GM13976 (cell line): ENCODE measurements at places on chromosomes 7 and 10.
A peak's percentile ranks its signal among the peaks of the same experiment; 100 is the strongest.

DNA sequence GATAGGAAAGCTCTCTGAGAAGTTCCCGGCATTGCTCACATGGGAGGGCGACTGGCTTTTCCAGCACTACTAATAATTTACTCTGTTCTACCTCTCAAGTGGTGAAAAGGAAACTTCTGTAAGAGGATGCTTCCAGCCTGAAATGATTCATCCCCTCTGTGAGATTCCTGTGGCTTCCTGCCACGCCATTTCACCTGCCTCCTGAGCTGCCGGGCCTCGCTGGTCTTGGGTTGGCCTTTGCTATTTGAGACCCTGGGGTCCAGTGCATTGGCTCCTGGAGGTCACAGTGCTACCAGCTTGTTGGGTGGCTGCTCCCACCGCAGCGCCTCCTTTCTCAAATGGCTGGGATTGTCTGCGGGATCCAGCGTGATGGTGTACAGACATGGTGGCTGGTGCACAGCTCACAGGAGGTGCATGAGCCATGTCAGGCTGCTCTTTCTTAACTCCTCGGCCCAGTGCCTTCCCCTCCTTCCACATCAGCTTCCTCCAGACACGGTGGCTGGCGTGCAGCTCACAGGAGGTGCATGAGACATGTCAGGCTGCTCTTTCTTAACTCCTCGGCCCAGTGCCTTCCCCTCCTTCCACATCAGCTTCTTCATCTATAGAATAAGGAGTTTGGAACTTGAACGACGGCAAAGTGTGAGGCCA lies 42.9 kb upstream of the PCBD1 start:
- DNase-seq, result no peak

GRCh38 chr10:52539463-52539862 lies 225.4 kb downstream of the DKK1 start:
- DNase-seq, result no peak

GRCh38 chr7:129862682-129863081 lies 90.1 kb downstream of the UBE2H start:
- peak; percentile 26 for DNase-seq

GRCh38 chr7:80218723-80219122 lies 84.1 kb downstream of the GNAI1 start:
- DNase-seq, result no peak

- DNase-seq, result no peak
Observed at GRCh38 chr10:123891144-123892071, at the start of gene CPXM2. Gene CPXM2 (minus strand): TSS chr10:123891807. CDS start chr10:123891659, 148 bp downstream.

DNA sequence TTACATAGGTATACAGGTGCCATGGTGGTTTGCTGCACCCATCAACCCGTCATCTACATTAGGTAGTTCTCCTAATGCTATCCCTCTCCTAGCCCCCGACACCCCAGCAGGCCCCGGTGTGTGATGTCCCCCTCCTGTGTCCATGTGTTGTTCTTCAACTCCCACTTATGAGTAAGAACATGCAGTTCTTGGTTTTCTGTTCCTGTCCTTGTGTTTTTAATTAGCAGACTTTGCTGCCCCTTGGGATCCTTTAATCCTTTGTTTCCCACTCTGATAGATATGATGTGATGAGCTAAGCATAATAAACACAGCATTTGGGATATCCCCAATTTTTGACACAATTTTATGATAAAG lies 71.1 kb upstream of the PALS2 start:
- DNase-seq, result no peak

DNA sequence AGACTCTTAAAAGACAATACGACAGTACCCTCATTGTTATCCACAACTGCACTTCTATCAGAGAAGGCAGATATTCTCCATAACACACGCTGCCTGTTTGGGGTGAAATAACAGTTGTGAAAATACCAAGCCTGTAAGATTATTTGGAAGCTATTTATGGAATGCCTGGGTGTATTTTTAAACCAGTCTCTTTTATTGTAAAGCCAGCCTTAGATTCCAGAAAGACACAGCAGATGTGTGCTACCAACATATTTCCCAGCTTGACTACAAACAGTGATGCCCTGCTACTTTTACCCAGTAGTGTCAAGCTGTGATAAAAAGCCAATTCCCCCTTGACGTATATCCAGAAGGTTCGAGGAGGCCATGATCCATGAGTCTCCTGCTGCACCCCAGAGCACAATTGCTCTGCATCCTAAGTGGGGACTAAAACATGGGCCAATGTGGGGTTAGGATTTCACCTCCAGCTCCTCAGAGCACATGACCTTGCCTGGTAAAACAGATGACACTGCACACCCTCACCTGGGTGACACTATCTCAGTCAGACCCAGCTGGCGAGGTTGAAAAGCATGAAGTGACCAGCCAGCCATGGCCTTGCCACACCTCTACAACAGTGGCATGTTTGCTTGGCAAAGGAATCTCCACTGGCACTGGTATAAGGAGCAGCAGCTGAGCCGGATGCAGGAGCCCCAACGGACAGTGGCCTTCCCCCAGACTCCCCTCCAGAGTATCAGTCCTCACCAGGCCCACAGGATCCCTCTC lies 62.2 kb downstream of the GFRA1 start:
- no peak for DNase-seq

DNA sequence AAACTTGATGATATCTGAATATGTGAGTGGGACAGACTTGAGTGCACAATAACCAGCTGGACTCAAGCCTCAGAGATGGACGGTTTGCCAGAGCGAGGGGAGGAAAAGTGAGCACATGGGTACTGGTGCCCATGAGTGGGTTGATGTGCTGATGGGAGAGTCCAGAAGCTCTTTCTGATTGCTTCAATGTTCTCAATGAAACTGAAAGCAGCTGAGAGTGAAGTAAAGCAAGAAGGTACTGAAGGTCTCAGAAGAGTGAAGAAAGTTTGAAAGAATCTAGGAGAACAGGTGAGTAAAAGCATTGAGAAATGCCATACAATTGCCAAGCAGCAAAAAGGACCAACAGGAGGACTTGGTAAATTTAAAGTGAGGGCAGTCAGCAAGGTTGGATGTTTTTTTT lies 28.6 kb downstream of the CTTNBP2 start:
- DNase-seq, result no peak

DNA sequence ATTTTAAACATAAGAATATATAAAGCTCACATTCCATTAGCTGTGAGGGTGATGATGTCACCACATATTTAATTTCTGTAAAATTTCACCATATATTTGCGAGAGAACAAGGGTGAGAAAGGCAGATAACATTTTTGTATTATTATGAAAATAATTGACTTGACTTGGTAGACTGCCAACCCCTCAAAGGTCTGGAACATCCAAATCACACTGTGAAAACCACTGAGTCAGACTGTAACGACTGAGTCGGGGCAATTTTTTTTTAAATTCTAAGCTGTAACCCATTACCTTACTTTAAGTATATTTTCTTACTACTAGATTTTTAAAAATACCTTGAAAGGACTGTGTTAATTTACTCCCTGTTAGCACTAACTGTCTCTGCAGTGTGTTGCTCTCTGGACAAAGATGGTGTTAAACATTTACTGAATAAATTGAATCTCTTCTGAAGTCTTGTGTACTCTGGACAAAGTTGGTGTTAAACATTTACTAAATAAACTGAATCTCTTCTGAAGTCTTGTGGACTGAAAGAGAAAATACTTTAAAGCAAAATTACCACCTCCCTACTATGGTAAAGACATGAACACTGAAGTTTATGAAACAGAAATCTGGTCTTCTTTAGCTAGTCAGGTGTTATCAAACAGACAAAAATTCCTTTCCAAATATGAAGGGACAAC lies 14.1 kb downstream of the PDZD8 start:
- no peak for DNase-seq

DNA sequence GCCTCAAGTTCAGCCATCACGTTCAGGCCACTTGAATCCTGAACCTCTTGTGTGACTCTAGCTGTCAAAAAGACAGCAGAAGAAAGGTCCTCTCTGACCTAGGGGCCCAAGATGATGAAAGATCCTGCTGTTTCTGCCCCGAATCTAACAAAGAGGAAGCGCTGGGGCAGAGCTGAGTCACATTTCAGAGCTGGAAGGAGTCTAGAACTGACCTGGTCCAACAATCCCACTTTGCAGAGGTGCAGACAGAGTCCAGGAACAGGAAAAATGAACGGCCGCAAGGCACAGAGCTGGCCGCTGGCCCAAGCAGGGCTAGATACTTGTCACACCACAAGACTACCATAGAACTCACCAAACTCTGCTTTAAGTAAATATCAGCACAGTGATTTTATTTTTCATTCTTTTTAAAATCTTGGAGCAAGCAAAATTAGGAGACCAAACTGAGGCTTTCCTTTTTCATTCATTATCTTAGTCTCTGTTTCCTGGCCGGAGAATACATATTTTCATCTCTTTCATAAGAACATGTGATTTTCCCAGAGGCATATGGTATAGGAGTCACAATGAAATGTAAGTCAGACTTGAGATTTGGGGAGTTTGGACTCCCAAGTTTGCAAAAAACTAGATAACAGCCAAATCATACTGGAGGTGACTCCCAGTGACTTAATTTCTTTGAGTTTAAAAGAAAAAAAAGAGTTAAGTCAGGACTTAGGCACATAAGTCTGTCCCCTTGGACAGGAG lies 52.8 kb downstream of the CHST15 start:
- DNase-seq, result no peak

DNA sequence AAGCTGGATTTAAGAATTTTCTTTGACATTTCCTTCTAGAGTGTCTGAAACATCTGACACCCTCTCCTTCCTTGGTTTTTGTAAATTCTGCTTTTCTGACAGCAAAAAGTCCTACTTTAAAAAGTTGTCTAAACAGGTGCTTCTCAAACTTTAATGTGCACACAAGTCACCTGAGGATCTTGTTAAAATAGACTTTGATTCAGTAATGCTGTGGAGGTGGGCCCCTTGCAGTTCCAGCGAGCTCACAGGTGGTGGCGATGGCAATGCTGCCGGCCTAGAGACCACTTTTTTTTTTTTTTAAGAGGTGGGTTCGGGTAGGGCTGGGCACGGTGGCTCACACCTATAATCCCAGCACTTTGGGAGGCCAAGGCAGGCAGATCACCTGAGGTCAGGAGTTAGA lies 77.1 kb downstream of the ABCC2 start:
- DNase-seq, result no peak

- DNase-seq, result no peak
Observed at GRCh38 chr10:85623758-85624157, 742.8 kb downstream of the GRID1 start.
